Common myeloid progenitor, CD34-positive (primary cell): ENCODE measurements at places on chromosomes 3 and 15.
A peak's percentile ranks its signal among the peaks of the same experiment; 100 is the strongest.

- DNase-seq = peak; percentile 21
These were observed 828 bp upstream of the ATOSA start for GRCh38 chr15:52680041-52680391.

DNA sequence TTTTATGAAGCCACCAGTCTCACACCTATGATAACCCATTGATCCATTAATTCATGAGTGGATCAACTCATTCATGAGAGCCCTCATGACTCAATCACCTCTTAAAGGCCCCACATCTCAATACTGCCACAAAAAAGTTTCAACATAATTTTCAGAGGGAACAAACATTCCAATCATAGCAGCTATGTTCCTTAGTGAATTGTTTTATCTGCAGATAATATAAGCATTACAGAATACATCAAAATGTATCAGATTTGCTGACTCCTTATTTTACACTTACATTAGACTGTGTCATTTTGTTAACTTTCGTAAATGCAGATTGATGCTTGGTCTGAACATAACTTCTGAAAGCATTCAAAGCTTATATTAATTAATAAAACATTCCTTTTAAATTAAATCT, 155.3 kb upstream of the MBNL1 start:
- DNase-seq = no peak

DNA sequence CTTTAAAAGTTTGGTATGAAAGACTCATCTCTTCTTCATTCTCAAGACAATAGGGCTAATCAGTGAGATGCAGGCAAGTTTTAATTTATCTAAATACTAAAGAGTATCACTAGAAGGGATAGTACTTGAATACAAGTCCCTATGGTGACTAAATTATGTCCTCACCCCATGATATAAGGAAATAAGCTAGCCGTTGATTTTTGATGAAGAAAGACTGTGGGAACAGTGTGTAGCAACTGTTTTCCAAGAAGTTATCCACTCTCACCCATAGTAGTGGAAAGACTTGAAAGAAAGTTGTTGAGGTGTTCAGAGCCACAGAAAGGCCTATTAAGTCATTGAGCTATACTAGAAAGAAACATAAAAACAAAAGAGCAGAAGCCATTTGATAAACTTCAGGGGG, 36.7 kb downstream of the PIK3CA start:
- no peak for DNase-seq

DNA sequence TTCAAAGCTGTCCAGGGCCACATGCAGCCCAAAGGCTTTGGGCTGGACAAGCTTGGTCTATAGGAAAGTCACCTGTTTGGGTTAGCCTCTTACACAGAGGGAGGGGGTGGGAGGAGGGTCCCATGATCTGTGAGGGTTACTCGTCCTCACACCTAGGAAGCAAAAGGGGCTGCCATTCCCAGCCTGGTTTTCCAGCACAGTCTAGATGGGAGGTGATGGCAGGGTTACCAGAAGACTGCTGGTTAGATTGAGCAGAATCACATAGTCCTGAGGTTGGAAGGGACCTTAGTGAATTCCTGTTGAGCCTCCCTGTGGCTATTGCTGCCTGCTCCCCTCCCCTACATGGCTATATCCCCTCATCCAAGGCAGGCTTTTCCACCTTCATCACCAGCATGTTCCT, 101.8 kb downstream of the SEMA5B start:
- no peak for DNase-seq

DNA sequence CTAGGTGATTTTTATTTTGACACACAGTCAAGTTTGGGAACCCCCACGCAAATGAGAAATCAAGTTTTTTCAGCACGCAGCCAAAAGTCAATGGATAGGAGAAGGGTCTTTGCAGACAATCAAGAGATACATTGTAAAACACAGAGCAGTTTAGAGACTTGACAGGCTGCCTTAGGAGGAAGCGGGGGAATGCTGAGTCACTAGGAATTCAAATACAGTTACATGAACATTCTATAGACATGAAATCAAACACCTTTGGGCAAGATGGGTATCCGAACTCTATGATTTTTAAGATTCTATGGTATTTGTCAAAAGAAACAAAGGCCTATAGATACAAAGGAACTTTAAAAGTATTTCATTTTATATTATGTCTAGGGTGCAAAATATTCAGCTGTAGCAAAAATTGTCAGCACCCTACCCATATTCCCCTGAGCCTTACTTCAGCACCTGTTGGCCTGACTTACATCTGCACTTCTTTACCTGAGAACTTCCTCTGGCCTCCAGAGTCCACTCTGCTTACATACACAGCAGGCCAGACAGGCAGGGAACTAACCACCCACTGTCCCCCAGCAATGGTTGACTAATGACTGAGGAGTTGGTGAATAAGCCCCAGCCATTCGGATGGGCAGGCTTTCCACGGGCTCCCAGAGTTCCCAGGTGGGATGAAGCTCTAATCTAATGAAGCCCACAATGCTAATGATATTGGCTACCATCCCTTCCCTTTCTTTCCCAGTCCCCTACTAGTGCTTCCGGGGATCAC, 289.3 kb upstream of the RORA start:
- DNase-seq = peak; percentile 22

GRCh38 chr3:50388016-50388719, 28.8 kb upstream of the TMEM115 start:
- DNase-seq = peak; percentile 40

DNA sequence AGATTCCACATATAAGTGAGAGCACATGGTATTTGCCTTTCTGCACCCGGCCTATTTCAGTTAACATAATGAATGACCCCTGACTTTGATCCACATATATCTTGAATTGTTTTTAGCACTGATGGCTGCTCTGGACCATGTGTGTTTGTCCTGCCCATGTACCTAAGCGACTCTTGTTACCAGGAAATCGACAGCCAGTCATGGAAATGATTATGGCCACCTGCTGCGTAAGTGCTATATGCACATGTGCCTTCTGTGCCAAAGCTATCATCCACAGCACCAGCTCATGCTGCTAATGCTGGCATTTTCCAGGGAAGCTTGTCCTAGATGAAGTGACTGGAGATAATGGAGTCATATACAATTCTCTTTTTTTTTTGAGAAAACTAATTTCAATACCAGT, 103.7 kb downstream of the PEX5L start:
- DNase-seq = no peak

DNA sequence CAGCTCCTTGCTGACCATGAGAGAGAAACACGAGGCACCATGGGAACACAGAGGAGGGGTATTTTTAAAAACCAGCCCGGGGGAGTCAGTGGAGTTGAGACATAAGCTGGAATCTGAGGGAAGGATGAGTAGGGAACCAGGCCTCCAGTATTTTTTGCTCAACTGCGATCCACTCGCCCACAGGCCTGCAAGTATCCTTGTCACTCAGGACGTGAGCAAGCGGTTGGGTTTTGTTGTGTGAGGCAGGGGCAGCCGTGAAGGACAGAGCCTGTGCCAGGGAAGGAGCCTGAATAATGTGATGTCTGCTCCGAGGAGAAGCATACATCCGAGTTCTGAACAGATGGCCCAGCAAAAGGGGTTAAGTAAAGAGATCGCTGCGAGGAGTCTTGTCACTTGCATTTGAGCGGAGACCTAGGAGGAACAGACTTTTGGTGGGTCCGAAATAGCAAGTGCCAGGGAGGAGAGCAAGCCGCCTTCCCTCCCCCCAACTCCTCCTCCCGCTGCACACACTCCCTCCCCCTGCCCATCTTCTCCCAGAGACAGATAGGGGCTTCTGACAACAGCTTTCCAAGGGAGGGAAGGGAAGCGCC, 20.4 kb upstream of the NTRK3 start:
- DNase-seq = no peak

- peak; percentile 97 for DNase-seq
These were observed 17.6 kb upstream of the CYP11A1 start for GRCh38 chr15:74384881-74385643.

DNA sequence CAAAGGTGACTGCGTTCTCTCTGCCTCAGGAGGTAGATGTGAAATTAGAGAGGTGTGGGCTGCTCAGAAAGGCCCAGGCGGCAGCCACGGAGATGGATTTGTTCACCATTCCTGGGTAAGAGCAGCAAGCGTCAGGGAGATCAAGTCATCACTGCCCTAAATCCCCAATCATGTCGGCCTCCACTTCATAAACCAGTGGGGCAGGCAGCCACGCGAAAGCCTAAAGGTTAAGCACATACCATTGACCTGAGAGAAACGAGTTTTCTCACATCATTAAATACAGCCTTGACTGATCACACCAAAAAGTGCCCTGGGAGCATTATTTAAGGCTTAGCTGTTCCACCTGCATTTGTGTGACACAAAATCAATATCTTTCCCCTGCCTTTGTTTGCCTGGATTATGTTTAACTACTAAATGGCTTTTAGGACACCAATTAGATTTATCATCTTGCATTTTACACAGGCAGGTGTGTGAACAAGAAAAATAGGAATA, 50.7 kb upstream of the FOXB1 start:
- DNase-seq = no peak

DNA sequence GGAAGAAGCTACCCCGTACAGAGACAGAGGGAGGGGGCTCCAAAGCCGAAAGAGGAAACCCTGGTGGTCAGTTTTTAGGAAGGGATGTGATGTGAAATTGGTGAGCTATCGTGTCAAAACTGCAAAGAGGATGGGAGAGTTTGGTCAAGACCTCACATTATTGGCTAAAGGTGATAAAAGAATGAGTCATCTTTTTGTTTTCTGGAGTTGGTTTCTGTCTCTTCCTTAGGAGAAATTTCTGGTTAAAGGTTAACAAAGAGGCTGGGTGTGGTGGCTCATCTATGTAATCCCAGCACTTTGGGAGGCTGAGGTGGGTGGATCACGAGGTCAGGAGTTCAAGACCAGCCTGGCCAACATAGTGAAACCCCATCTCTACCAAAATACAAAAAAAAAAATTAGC, 217.8 kb upstream of the CBLB start:
- no peak for DNase-seq

- DNase-seq = no peak
These were observed 418.2 kb downstream of the CNTN4 start for GRCh38 chr3:2516762-2517441.

DNA sequence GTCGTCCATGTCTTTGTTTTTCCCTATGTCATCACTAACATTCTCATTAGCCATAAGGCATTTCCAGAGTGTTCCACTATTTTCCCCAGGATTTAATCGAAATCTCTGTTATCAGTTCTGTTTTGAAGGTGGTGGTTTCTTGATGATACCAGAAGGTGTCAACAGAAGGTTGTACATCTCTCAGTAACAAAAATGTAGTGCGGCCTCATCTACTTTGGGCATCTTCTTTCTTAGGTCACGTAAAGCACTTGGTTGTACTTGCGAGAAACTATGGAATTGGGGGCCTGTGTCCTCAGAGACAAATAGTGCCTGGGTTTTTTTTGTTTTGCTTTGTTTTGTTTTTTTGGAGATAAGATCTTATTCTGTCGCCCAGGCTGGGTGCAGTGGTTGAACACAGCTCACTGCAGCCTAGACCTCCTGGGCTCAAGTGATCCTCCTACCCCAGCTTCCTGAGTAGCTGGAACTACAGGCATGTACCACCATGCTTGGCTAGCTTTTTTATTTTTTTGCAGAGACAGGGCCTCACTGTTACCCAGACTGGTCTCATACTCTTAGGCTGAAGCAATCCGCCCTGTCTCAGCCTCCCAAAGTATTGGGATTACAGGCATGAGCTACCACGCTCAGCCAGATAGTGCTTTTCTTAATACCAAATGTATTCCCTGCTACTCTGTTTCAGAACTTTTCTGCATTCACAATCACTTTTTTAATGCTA, 61.2 kb upstream of the FURIN start:
- DNase-seq = no peak

- DNase-seq = peak; percentile 54
These were observed 402.1 kb downstream of the CADM2 start for GRCh38 chr3:85360742-85361387.

- no peak for DNase-seq
These were observed 71.6 kb upstream of the CMTM7 start for GRCh38 chr3:32320080-32320479.

- DNase-seq = no peak
These were observed 305.0 kb downstream of the ZNF385D start for GRCh38 chr3:21446027-21446426.

GRCh38 chr15:41102854-41103253, 13.2 kb downstream of the INO80 start:
- DNase-seq = no peak

GRCh38 chr3:125028657-125029056, 27.1 kb downstream of the HEG1 start:
- no peak for DNase-seq
